Cardiac muscle cell (in vitro differentiated cells and primary cell): ENCODE measurements at places on chromosomes 3 and 15. TPM values are rescaled to one million over a fixed set of nuclear protein-coding genes. Genes with fewer than 3 reads are reported as not detected.

DNA sequence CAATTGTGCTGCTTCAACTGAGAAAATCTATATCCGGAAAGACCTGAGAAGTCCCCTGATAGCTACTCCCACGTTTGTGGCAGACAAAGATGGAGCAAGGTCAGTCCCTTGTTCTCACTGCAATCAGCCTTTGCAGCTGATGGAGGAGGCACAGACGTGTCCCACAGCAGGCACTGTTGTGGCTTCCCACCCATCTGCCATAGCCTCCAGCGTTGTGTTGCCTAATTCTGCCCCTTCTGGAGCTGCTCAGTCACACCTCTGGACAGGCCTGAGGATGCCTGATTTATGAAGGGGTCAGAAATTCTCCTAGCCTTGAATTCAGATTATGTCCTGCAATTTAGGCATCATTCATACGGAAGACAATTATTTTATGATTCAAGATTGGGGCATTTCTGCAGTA lies 41.9 kb downstream of the MRPS25 start:
- H3K36me3 ChIP-seq, result peaks cover 71% of the 10 kb centered on the region

GRCh38 chr15:88323468-88323867 lies 66.9 kb upstream of the NTRK3 start:
- H3K27me3 ChIP-seq, result peaks cover 50% of the 10 kb centered on the region
- no peak for DNase-seq
- H3K27ac ChIP-seq, result no peak overlapping the region
- no peaks in the 10 kb centered on the region for H3K36me3 ChIP-seq
- no peaks in the 10 kb centered on the region for H3K4me1 ChIP-seq

The WDR76 gene
- 7.9 and 8.2 TPM in 2 replicates for total RNA-seq

The XCR1 gene
- not detected in 2 replicates for total RNA-seq

GRCh38 chr3:196772897-196773296 lies 33.2 kb downstream of the PAK2 start:
- H3K27ac ChIP-seq, result peak overlapping the region; percentile 71
- H3K27me3 ChIP-seq, result no peaks in the 10 kb centered on the region
- H3K36me3 ChIP-seq, result no peaks in the 10 kb centered on the region
- DNase-seq, result no peak

The KIF15 gene
- total RNA-seq, result 1.4 and 6.4 TPM in 2 replicates

The PLSCR4 gene
- 0.28 and 1.2 TPM in 2 replicates for total RNA-seq

DNA sequence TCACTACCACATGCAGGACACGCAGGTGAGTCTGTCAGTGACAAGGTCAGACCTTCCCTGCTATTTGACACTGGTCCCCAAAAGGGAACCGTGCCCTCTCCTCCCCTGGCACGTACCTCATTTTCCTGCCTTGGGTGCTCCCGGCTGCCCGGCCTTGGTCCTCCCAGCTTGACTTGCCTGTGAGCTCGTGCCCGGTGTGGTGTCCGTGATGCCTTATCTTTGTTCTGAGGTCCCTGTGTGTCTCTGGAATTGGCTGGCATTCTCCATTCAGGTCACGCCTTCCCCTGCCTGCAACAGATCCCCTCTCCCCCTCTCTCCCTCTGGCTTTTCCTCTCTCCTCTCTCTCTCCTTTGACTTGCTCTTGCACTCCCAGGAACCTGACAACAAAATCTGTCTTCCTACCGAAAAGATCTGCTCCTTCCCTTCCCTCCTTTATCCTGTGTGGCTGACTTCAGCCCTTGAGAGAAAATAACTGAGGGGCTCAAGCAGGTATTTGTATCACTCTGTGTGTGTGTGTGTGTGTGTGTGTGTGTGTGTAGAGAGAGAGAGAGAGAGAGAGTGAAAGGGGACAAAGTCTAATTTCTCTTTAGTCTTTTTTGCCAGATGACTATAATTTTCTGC lies at the start of gene MASP1:
TSS of gene MASP1 (minus strand) at position 226 of the 621 bp plus-strand sequence. CDS start at position 121, 105 bp downstream.
- H3K36me3 ChIP-seq, result no peaks in the 10 kb centered on the region
- peak within 1 kb of the TSS; percentile 92 for H3K27ac ChIP-seq
- no peaks in the 10 kb centered on the region for H3K27me3 ChIP-seq
- peak; percentile 77 for DNase-seq
- H3K4me3 ChIP-seq, result peak within 1 kb of the TSS; percentile 63
